ENCODE measurements at places on chromosomes 6 and 20.

GRCh38 chr6:22147921-22148776 is 148.7 kb downstream of the PRL start:
- DNase-seq = peak; percentile 65

DNA sequence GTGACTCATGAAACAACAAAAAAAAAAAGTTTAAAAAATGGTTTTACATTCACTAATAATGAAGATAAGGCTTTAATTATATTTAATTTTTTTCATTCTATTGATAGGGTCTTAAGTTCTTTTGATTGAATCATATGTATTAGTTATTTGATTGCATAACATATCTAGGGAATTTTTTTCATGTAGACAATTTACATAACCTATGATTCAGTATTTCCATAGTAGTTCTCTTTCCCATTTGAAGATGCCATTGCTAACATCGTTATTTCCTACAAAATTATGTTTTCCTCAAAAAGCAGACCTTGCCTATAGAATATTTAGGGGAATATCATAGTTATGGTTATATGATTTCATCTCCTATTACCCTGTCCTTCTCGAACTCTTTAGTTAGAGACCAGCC is 463.4 kb downstream of the TFAP2B start:
- no peak for DNase-seq

- DNase-seq = no peak
Observed at GRCh38 chr6:55868771-55869479, 6.5 kb downstream of the BMP5 start.

GRCh38 chr6:101909366-101909765 is 515.9 kb downstream of the GRIK2 start:
- no peak for DNase-seq

DNA sequence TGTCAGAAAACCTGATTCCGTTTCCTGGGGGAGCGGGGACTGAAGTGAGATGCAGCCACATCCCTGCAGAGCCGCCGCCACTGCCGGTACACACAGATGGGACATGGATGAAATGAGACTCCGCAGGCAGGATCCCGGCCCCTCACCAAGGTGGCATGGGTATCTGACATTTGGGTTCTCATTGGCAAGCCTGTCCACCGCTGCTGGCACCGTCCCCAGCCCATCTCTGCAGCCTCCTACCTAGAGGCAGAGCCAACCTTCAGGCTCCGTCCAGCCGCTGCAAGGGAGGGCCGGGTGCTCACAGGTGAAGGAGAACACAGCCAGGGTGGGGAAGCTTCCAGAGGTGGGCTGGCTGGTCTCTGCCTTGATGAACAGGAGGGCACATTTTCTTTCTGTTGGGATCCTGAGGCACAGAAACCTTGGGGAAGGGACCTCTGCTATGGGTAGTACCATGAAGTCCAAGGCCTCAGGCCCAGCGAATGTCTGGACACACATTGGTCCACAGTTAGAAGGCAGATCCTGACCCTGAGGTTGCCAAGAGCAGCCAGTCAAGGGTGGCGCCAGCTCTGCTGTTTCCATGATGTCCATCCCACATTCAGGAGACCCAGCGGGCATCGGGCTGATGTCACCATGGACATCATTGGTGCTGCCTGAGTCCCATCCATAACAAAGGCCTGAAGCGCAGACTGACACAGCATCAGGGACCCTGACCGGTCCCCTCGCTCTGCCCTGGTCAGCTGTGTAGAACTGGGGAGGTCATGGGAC is 177.4 kb downstream of the TAF4 start:
- DNase-seq = peak; percentile 11

- DNase-seq = peak; percentile 50
Observed at GRCh38 chr20:24100370-24101011, 111.9 kb upstream of the GGTLC1 start.

- peak; percentile 76 for DNase-seq
Observed at GRCh38 chr6:90294989-90295853, 1.4 kb downstream of the BACH2 start.

DNA sequence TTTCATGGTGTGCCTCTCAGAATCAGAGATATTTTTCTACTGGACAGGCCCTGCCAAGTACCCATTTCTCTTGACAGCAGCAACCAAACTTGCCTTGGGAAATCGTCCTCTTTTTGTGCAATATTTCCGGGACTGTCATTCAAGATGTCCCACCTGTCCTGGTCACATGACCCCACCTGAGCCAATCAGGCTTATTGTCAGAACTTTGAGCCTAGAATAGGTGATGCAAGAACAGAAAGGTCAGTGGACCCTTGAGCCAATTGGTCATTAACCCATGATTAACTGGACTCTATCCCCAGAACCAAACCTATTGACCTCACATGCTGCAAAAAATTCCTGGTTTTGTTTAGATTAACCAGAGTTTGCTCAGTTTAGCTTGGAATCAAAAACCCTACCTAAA is 108.3 kb upstream of the TOP1 start:
- DNase-seq = no peak

DNA sequence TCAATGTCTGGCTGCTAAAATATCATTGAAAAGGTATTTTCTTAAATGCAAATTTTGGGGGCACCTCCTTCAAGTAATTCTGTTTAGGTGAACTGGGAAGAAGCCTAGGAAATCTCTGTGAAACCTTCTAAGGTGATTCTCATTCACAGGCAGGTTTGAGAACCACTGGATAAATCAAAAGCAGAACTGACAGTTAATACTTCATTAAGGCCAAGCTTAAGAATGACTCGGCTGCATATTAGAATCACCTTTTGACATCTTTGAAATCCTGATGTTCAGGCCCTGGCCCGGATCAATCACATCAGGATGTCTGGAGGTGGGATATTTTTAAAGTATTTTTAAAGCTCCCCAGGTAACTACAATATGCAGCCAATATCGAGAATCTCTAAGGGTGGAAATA is 50.6 kb downstream of the FKBP1C start:
- DNase-seq = no peak

DNA sequence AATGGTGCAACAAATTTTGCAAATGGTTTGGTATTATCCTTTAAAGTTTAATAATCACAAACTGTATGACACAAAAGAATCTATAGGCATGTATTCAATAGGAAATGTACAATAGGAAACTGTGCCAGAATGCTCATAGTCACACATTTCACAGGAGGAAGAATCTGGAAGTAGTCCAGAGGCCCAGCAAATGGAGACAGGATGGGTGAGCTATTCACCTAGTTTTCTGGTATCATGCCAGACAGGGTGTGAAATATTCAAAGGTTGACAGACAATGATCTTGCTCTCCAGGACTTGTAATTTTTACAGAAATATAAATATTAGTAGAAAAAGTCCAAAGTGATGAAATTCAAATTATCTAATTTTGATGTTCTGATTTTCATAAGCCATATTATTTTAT is 520.1 kb upstream of the IMPG1 start:
- DNase-seq = no peak

GRCh38 chr20:10843146-10843711 is 169.4 kb upstream of the JAG1 start:
- DNase-seq = no peak

DNA sequence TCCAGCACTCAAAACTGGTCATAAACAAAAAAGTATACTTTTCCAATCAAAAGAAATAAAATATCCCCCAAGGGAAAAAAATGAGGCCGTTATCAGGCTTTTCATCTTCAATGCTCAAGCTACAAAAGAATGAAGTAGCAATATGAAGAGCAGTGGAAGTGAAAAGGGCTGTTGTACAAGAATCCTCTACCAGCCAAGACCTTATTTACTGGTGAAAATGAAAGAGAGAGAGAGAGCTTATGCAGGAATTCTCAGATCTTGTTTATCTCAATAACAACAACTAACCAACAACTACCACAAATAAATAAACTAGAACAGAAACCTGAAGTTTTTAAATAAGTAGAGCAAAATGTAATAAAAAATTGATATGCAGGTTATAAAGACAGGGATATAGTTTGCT is 400.6 kb downstream of the HDGFL1 start:
- no peak for DNase-seq

- DNase-seq = peak; percentile 32
Observed at GRCh38 chr6:79878142-79878748, 69.1 kb downstream of the ELOVL4 start.

DNA sequence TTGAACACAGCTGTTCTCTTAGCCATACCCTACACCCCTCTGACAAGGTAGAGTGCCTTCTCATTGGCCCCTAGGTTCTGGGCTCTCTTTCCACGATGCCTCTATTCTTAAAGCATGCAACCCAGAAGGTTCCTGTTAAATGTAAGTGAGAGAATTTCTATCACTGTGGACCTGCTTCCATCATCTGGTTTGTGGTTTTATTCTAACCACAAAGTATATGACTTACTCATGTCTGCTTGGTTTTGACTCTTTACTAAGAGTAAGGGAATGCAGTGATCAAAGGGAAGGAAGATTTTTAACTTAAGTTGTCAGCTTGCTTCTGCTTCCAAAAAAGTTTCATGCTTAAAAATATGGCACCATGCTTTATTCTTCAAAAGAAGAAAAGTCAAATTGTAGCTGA is 80.2 kb downstream of the ANKEF1 start:
- DNase-seq = no peak

GRCh38 chr20:51412951-51413481 is 129.5 kb downstream of the NFATC2 start:
- peak; percentile 81 for DNase-seq

GRCh38 chr6:90462102-90462501 is 124.8 kb downstream of the MAP3K7 start:
- DNase-seq = no peak

DNA sequence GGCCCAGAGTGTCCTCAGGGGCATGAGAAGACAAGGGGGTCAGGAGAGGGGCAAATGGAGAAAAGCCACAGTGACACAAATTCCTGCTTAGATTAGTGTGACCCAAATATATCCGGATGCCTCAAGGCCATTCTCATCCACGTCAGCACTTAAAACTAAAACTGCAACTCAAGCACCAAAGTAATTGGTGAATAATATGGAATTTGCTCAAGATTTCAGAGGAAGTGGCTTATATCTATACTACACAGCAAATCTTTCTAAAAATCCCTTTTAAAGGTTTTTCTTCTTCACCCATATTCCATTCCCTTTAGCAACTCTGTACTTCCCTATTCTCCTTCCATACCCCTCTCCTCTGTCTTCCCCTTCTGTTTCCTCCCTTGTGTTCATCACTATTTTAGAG is 15.2 kb downstream of the DEF6 start:
- no peak for DNase-seq

DNA sequence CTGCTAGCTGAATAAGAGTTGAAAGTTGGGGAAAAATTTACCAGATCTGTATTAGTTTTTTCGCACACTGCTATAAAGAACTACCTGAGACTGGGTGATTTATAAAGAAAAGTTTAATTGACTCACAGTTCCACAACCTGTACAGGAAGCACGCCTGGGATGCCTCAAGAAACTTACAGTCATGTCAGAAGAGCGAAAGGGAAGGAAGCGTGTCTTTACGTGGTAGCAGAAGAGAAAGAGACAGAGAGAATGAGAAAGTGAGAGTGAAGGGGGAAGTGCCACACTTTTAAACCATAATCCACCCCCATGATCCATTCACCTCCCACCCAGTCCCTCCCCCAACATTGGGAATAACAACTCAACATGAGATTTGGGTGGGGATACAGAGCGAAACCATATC is 79.6 kb downstream of the KHDC1L start:
- DNase-seq = no peak

DNA sequence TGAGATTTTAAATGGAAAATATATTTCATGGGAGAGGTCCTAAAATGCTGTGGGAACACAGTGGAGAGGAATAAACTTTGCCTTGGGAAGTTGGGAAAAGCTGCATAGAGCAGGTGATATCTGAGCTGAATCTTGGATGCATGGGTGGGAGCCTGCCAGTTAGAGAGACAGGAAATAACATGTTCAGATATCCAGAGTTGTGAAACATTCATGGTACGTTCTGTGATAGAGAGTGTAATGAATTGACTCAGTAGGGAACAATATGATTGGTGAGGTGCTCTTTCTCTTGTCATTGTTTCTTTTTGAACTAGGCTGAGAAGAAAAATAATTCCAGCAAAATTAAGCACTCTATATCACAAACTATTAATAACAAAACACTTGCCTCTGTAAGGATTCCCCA is 72.8 kb downstream of the RPS12 start:
- no peak for DNase-seq

- DNase-seq = no peak
Observed at GRCh38 chr20:9038791-9039535, 29.9 kb upstream of the PLCB4 start.

- DNase-seq = no peak
Observed at GRCh38 chr6:56227071-56227879, 20.1 kb downstream of the COL21A1 start.

DNA sequence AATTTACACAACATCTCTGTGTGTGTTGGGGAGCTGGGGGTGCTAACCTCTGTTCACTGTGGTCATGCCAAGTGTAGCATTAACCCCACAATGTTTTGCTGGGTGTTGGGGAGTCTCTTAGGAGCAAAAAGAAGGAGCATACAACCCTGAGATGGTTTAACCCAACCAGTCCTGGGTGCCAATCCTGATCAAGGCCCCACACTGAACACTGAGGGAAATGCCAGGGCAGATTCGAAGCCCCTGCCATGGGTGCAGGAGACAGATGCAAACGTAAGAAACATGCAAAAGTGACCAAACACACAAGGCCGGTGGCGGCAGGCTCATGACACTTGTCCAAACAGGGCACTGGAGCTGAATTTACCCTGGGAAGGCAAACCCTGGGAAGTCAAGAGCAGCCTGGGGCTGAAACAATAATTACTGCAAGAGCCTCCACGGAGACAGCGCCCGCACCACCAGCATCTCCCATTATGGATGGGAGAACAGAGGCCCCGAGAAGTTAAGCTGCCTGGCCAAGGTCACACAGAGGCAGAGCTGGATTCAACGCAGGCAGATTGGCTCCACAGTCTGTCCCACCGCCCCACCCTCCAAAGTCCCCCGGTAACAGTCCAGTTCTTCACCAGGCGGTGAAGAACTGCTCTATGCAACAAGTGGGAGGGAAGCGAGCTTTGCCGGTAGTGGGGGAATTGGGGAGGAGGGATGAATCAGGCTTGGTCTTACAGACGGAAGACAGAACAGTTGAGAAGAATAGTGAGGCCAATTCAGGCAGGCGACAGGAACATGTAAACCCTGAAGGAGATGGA is 8.5 kb downstream of the ACSS1 start:
- no peak for DNase-seq

DNA sequence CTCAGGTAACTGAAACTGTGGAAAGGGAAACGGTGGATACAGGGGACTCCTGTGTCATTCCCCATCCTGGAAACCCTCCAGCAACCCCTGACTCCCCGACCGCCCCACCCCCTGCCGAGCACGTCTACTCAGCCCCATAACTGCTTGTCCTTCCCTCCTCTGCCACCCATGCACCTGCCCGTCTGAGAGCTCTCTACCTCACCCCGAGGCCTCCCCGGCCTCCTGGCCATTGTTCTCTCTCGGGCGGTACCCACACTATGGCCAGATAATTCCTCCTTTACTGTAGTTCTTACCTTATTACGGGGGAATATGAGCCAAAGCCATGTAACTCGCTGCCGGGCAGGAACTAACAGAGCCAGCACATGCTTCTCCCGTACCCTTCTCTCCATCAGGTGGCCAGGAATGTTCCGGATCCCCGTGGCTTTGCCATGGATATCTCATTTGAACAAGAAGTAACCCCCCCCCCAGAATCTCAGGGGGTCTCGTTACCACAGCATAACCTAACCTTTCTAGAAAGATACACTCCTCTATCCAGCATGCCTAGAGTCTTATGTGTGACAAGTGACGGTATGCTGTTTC is 4.8 kb upstream of the IRF4 start:
- no peak for DNase-seq

All from right cardiac atrium (tissue), 5 donors.